ENCODE measurements at places on chromosomes 11 and 22. TPM values are rescaled to one million over a fixed set of nuclear protein-coding genes. Genes with fewer than 3 reads are reported as not detected.

DNA sequence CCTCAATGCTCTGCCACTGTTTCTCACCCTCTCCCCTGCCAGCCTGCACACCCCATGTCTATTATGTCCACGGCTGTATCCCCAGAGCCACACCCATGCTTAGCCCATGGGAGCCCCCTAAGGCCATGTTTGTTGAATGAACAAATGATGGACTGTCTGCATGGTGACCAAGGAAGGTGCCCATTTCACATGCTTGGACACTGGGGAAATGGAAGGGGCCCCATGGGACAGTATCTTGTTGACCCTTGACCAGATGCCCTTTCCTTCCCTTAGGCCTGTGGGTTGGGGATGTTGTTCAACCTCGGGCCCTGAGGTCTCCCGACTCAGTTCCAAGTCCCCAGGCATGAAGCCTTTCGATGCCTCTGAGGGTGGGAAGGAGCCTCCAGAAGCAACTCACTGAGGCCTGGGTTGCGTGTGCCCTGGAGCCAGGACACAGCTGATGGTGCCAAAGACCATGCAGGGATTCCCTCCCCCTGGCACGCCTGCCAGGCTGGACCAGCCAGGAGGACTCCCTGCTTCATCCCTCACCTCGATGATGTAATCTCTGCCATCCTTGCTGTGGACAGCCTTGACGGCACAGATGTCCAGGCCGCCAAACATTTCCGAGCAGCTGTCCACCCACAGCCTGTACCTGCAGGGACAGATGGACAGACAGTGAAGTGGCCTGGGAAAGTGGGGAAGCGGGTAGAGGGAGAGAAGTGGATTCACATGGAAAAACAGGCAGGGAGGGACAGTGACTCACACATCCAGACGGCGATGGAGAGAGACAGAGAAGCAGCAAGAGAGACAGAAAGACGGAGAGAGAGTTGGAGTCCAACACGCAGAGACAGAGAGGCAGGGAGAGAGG lies 58.9 kb downstream of the FBXO7 start:
- DNase-seq = no peak

GRCh38 chr11:85863855-85864254 lies 8.7 kb downstream of the CCDC83 start:
- no peak for DNase-seq

DNA sequence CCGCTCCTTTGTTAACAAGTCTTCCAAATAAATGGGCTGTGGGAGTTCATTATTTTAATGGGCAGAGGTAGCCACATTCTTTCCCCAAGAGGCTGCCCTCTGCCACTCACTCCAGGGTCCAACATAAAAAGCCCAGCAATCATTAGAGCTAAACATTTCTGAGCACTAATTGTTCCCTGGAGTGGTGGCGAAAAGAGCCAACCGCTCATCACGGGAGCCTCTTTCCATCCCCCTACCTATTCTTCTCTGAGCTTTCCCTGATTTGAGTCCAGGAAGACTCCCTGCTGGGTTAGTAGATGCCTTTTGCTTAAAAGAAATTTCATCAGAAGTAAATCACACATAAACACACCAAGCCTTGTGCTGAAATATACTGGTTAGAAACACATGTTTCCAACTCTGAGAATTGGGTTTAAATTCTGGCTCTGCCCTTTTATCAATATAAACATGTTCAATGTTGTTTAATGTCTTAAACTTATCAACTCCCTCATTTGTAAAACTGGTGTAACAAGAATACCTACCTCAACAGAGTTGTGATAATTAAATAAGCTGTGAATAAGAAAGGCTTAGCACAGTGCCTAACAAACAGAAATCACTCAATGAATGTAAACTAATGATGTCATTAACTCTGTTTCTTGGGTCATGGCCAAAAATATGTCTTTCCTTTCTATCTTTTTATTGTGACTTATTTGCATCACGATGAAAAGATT lies at the start of gene OR5A2:
Gene OR5A2, minus strand, starts transcription at position 53 of the 707 bp plus-strand sequence. CDS start 3,460 bp downstream, outside the sequence.
- DNase-seq = peak; percentile 9

DNA sequence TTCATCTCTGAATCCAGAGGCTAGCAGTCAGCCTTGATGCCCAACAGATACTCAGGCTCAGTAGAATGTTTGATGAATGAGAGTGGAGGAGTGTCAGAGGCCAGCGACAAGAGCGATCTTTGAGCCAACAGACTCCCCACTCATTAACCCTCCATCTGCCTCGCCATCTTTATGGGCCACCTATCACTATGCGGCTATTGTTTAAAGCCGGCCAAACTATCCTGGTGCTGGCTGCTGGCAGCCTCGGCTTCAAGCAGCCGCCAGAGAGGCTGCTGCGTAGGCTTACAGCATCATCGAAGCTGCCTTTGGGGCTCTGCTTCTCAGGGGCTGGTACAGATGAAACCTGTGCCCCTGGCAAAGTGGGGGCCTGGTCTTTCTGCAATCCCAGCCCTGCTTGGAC lies 525.6 kb downstream of the INSC start:
- no peak for DNase-seq

- DNase-seq = peak; percentile 78
Observed at GRCh38 chr22:40128989-40129388, 48.7 kb upstream of the TNRC6B start.

DNA sequence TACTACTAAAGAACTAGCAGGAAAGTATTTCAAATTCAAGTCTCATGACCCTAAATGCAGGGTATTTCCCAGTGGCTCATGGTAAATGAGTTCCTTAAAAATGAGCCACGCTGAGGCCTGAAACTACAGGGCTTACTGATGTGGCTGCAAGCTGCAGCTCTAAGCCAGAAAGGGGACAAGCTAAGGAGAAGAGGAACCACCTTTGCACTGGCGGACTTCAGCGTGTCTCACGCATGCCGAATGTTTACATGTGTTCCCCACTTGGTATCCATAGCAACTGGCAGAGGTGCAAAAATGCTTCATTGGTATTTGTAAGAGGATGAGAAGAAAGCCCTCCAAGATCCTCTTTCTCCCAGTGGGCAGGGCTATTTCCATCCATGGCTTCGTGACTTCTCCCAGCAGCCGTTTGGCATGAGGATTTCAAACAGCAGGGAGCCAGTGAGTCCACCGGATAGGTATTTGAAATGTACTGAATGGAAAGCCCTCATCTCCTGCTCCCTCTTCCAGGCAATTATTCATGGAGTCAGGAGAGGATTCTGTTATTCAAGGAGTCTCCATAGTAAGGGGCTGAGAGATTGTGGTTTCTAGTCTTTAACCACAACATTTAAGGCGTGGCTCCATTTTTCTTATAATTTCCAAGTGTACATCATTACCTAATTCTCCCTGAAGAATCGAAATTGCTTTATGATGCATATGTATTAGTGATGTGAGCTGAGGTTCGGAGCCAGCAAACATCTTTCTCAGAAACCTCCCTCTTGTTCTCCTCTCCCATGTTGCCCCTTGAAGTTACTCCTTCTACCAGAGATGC lies 55.3 kb upstream of the CD44 start:
- DNase-seq = peak; percentile 93

- DNase-seq = peak; percentile 75
Observed at GRCh38 chr11:20156280-20156875, 3.9 kb downstream of the DBX1 start.

DNA sequence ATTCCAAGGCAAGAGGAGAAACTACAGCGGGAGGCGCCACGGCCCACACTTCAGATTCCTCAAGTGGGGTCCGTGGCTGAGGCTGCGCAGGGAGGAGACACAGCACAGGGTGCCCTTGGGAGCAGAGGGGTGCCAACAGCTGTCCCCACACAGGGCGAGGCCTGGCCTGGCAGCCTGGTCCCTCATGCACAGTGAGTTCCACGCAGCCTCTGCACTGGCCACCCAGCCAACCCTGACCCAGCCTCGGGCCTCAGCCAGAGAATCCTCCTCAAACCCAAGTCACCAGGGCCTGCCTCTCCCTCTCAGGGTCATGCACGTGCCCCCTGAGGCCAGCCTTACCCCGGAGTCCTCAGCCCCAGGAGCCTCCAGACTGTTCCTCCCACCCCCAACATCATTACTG lies 22.4 kb upstream of the MOB2 start:
- DNase-seq = no peak

DNA sequence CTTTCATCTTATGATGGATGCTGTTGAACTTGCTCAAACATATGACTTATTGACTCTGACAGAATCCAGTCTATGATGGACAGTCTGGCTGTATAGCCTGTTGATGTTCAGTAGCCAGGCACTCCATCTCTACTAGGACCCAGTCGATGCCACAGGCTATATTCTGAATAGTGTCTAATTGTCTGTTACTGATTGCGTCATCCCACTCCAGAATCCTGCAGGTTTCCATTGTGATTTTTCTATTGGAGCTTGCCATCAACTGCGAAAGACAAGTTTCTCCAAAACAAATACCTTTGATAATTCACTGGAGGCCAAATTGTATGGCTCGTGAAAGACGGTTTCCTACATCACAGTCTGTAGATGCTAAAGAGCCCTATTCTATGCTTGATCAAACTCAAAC lies 481.7 kb upstream of the CHORDC1 start:
- DNase-seq = no peak

The MYOD1 gene
- total RNA-seq = not detected

The CWF19L2 gene
- 17.6 TPM for total RNA-seq

The MS4A6E gene
- total RNA-seq = not detected

The P2RY2 gene
- not detected for total RNA-seq
